ENCODE measurements at places on chromosomes 4 and X.
A peak's percentile ranks its signal among the peaks of the same experiment; 100 is the strongest.

- DNase-seq: no peak
Measured at GRCh38 chrX:153446950-153447580, 1.2 kb upstream of the TREX2 start.

GRCh38 chr4:108398316-108398715 lies 222.1 kb upstream of the RPL34 start:
- DNase-seq: no peak

DNA sequence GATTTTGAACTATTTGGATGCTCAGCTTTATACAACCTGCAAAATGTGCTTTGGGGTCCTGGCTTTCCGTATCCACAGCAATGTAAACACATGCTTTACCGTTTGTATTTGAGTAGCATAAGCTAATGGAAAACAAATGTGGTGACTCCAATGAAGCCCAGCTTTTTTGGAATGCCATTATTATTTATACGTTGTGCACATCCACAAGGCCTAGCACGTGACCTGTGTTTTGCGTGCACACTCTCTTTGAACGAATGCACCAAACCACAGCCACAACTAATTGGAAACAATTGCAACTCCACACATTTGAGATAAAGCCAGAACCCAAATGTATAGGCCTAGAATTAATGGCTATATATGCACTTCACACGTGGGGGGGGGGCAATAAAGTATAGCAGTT lies 189.5 kb upstream of the GPC4 start:
- DNase-seq: no peak

GRCh38 chr4:73589887-73590801 lies 30.1 kb downstream of the RASSF6 start:
- DNase-seq: no peak

DNA sequence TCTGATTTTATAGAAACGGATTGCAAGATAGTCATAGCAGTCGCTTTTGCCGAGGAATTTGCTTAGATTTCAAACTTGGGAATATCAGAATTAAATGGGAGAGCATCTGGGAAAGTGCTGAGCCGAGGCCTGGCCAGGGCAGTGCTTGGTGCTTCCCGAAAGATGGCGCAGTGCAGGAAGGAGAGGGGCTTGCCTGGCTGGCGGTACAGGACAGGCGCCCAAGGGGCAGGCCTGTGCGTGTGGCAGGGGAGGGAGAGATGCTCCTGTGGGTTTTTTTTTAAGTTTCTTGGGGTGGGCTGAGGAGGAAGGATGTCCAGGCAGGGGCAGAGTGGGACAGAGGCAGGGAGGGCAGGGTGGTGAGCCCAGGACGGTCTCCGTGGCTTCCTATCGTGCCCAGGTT lies 241.1 kb downstream of the AFAP1 start:
- peak; percentile 40 for DNase-seq

DNA sequence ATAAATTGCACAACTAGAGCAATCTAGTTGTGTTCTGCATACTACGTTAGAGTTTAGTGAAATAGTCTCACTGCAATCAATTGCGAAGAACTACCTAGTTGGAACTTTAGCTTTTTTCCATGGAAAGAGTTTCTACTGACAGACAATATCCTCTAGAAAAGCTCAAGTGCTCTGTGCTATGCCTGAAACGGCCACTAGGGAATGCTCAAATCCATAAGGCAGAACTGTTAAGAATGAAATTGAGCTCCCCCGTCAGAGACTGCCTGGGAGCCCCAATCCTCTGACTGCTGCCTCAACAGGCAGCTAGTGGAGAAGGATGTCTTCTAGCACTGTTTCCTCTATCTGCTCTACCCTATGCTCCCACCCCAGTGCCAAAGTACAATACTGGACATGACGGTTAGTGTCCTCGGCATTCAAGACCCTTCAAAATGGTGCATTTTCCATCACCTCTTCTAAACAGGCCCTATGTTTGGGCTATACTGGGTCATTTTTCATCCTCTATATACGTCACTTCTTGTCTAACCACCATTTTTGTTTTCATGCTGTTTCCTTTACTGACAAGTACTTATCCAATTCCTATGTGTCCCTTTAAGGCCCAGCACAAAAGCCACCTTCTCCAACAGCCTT lies 35.3 kb downstream of the FRMD7 start:
- peak; percentile 75 for DNase-seq

DNA sequence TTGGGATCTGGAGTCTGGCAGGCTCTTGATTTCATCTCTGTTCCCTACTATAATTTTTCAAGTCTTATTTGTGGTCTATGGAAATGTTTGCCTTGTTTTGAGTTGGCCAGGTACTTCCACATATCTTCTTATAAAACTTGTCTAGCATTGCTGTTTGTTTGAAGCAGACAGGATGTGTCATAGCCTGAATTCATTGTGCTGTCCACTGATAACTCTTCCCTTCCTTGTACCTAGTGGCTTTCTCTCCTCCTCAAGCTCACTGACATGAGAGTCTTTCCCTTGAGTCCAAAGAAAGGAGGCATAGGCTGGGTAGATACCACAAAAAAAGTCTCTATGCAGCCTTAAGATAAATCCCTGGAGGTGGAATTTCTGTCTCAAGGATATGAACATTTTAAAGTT lies 59.2 kb upstream of the FAM241A start:
- no peak for DNase-seq

- DNase-seq: peak; percentile 97
Measured at GRCh38 chr4:48254381-48255071, 15.1 kb downstream of the TEC start.

GRCh38 chr4:121668368-121669162 lies 28.2 kb downstream of the ANXA5 start:
- peak; percentile 100 for DNase-seq

DNA sequence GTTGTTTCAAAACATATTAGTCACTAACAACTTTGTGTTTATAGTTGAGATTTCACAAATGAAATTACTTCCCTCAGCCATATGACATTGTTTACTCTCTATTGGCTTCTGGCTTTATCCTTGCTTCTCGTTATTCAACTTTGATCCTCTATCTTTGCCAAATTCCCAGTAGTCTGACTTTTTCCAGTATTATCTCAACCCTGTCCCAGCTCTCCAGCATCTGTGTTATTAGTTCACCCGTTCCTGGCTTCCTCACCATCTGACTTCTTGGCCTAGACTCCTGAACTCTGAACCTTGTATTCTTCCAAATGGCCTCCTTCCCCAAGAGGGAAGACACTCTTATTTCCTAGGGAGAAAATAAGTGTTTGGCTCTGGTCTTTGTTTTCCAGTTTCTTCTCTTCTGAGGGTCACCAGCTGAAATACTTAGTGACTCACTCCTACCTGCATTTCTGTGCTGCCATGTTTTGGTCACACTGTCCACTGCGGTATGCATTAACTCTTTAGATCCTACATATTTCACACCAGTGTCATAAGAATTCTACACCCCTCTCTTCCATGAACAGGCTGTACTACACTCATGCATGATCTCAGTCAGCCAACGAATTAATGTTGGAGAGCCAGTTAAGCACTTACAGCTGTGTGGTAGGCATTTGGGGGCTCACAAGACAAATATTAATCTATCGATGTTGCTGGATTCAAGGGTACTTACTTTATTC lies 17.0 kb upstream of the ARHGAP24 start:
- DNase-seq: no peak

- no peak for DNase-seq
Measured at GRCh38 chr4:6474053-6474568, 1.7 kb upstream of the PPP2R2C start.

- peak; percentile 96 for DNase-seq
Measured at GRCh38 chrX:38233891-38234667, 13.4 kb upstream of the SRPX start.

GRCh38 chrX:103727115-103727514 lies 16.4 kb downstream of the TMEM31 start:
- DNase-seq: no peak

DNA sequence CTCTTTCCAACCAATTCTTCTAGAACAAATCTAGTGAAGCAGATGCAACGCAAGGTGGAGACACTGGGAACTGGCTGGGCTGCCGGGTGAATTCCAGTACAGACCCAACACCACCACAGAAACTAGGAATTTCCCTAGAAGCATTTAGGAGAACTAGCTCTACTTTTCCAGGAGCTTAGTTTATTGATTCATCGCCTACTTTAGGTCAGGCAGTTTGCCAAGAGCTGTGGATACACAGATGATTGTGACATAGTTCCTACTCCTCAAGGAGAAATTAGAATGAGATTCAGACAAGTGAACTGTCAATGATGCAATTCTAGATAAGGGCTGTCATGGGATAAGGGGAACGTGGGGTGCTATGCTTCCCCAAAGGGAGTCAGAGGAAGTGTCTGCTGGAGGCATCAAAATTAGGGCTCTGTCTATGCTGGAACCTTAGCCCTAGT lies 350.0 kb downstream of the CAMK2D start:
- peak; percentile 96 for DNase-seq

DNA sequence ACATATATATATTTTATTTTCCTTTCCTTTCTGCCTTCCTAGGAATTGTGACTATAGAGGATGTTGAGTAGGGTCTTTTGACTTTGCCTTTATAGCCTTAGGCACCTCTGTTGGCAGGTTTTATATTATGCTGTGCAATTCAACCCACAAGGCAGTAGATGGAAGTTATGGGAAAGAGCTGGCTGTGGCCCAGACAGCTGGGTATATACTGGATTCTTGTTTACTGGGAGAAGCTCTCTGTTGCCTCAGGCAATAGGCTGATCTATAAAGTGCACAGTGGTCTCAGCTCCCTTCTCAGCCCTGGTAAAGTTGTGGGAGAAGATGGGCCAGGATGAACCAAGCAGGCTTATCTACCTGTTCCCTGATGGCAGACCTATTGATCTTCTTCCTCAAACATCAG lies 342.0 kb downstream of the GBA3 start:
- DNase-seq: no peak

GRCh38 chr4:96025011-96025410 lies 185.1 kb downstream of the PDHA2 start:
- DNase-seq: no peak

DNA sequence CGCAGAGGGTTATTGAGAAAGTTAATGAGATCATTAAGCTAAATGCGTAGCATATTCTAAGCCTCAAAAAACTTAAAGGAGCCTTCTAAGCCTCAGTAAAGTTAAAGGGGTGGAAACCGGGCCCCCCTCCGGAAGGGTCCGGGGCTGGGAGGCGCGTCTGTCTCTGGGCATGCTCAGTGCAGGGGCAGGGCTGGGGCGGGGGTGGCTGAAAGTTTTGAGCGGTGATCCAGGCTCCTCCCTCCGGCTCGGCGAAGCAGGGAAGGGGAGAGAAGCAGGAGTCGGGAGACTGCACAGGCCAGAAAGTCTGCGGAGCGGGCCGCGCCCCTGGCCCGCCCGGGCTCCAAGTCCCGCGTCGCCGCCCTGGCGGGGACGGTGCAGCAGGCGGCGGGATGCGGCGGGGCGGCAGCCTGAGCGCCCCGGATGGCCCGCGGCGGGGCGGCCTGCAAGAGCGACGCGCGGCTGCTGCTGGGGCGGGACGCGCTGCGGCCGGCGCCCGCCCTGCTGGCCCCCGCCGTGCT lies at the start of gene EVC:
TSS of gene EVC (plus strand) at position 241 of the 518 bp plus-strand sequence. CDS start at position 421, 180 bp downstream.
- peak; percentile 77 for DNase-seq

DNA sequence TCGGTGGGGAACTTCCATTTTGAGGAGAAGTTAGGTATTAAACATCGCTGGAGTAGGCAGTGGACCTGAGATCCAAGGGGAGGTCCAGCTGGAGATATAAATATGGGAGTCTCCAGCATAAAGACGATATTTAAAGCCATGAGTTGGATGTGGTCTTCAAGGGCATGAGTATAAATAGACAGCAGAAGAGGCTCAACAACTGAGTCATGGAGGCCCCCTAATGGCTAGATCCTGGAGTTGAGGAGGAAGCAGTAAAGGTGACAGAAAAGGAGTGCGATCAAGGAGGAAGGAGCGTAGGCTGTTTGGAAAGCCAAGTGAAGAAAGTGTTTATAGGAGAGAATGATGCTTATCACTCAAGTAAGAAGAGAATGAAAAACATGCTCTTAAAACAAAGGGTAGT lies 18.1 kb upstream of the APBB2 start:
- DNase-seq: no peak

GRCh38 chr4:2812612-2813354 lies 19.9 kb downstream of the SH3BP2 start:
- DNase-seq: peak; percentile 13

DNA sequence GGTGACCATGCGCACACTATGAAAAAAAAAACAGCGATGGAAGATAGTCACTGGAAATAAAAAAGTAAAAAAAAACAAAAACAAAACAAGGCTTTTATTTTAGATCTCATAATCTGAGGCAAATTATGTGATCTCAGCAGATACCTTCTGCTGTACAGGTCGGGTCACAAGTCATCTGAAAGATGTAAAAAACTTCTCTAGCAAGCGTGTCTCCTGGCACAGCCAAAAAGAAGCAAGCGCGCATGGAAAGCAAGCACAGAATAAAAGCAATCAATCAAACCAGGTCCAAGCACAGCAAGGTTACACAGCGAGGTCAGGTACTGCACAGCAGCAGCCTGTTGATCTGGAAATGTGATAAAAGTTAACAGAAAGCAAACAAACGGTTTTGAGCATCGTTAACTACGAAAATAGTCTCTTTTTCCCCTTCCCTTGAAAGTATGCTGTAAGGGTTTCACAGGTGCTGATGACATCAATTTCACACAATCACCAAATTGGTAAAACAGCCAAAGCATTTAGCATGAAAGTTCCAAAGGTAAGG lies 79.3 kb upstream of the MTNR1A start:
- DNase-seq: no peak

DNA sequence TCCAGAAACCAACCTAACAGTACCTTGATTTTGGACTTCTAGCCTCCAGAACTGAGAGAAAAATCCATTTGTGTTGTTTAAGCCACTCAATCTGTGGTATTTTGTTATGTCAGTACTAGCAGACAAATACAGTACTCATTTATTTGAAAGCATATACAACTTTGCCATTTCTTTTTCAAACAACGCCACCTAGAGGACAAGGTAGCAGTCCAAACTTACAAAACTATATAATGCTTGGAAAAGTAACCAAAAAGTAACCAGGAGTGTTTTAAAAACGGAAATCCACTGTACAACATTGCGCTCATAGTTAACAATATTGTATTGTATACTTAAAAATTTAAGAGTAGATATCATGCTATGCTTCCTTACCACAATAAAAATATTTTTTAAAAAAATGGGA lies 37.0 kb upstream of the FGF13 start:
- peak; percentile 36 for DNase-seq

- DNase-seq: no peak
Measured at GRCh38 chr4:8238515-8239053, 31.0 kb upstream of the HTRA3 start.

GRCh38 chr4:152680988-152681603 lies 1.3 kb upstream of the TMEM154 start:
- DNase-seq: peak; percentile 93

- DNase-seq: no peak
Measured at GRCh38 chr4:19293080-19293479, 958.6 kb upstream of the SLIT2 start.

DNA sequence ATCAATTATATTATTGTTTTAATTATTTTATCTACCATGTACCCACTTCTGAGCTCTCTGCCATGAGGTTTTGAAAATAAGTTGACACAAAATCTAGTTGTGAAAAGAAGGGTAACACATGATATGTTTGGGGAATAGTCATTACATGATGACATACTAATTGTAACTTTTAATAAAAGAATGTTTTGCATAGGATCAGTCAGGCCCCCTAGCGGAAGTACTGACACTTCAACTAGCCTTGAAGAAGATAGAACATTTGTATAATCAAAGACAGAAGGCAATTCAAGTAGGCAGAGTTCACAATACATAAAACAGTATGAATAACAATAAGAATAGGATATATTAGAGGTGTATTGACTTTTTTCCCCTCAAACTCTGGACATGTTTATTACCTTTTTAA lies 1191.0 kb upstream of the AGA start:
- DNase-seq: no peak
